ENCODE measurements at places on chromosomes 1 and 21. TPM values are rescaled to one million over a fixed set of nuclear protein-coding genes. Genes with fewer than 3 reads are reported as not detected.

Gene GNAI3
- total RNA-seq = 7.8 TPM

Gene B3GALT6
- total RNA-seq = 9.4 TPM

GRCh38 chr1:210412240-210412639 is 83.5 kb downstream of the HHAT start:
- peaks cover 4% of the 10 kb centered on the region for H3K4me1 ChIP-seq
- no peak overlapping the region for H3K27ac ChIP-seq
- H3K36me3 ChIP-seq = peaks cover 9% of the 10 kb centered on the region
- no peak for DNase-seq
- no peak overlapping the region for H3K4me3 ChIP-seq
- no peaks in the 10 kb centered on the region for H3K27me3 ChIP-seq

DNA sequence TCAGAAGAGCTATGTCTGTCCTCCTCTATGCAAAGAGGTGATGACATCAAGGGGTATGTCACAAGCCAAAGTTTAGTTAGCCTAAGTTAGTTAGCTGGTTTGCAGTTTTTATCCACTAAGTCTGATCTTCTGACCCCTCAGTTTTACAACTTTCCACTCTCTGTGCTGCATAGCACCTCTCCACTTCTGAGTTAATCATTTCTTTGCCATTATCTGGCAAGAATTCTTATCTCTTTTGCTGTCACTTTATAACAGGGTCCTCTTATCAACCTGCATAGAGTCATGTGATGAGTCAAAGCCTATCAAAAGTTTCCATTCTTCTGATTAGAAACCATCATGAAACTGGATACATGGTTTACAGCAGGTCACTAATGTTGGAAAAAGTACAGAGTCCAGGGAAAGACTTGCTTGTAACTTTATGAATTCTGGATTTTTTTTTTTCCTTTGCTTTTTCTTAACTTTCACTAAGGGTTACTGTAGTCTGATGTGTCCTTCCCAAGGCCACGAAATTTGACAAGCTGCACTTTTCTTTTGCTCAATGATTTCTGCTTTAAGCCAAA is at the start of gene NR5A2:
Gene NR5A2 (plus strand): TSS at position 447 of the 560 bp plus-strand sequence. CDS start 138 bp downstream, outside the sequence.
- DNase-seq = no peak
- H3K27me3 ChIP-seq = peaks cover 48% of the 10 kb centered on the region
- no peaks in the 10 kb centered on the region for H3K36me3 ChIP-seq
- H3K4me3 ChIP-seq = no peak within 1 kb of the TSS

- DNase-seq = no peak
- no peak overlapping the region for H3K4me3 ChIP-seq
- peaks cover 10% of the 10 kb centered on the region for H3K4me1 ChIP-seq
- no peaks in the 10 kb centered on the region for H3K36me3 ChIP-seq
- H3K27ac ChIP-seq = peak overlapping the region; percentile 62
Observed at GRCh38 chr1:64974288-64974825, 8.0 kb upstream of the JAK1 start.

DNA sequence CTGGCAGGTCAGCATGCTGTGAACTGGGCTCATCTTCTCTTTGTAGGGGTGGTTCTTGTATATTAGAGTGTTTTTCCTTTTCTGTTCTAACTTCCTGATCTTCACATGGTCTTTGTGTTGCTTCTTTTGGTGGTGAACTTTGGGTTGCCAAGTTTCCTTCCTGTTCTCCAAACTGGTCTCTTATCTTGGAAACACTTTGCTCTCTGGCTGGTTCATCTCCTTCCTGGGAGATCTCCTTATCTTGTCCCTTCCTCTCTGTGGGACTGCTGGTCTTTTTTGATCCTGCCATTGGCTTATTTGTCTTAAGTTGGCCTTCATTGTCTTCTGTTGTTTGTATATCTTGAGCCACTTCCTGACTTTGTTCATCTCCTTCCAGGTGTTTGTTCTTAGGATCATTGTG is 2.1 kb downstream of the TCHHL1 start:
- DNase-seq = no peak
- H3K4me3 ChIP-seq = no peak overlapping the region
- no peaks in the 10 kb centered on the region for H3K4me1 ChIP-seq
- H3K27ac ChIP-seq = no peak overlapping the region

DNA sequence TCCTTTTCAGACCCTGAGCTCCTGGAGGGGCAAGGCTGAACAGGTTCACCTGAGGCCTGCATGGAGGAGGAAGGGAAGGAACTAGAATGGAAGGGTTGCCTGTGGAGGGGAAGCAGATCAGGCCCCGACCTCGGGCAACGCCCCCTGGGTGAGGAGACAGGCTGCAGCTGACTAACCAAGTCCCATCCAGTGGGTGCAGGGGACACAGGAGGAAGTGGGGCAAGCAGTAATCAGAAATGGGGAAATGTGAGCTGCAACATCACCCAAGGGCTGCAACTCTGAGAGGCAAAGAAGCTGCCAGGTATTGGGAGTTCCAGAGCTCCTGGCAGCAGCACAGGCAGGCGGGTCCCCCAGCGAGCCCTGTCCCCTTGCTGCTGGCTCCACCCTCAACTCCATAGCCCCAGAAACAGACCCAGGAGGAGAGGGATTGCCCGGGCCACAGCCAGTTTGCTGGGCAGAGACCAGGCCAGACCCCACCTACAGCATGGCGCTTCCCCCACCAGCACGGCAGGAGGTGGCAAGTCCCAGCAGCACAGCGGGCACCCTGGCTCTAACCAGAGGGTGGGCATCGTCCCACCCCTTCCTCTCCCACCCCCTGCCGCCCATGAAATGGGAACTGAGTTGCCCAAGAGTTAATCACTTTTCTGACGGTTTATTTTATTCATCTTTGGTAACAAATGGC is 38.5 kb downstream of the MRPL37 start:
- no peaks in the 10 kb centered on the region for H3K27me3 ChIP-seq
- peaks cover 2% of the 10 kb centered on the region for H3K4me1 ChIP-seq
- no peak overlapping the region for H3K4me3 ChIP-seq
- no peak overlapping the region for H3K27ac ChIP-seq
- H3K36me3 ChIP-seq = peaks cover 2% of the 10 kb centered on the region
- DNase-seq = no peak

Gene UBE2G2
- 124 TPM for total RNA-seq

- peak overlapping the region; percentile 47 for H3K27ac ChIP-seq
- no peak for DNase-seq
- H3K4me1 ChIP-seq = peaks cover 27% of the 10 kb centered on the region
- peak overlapping the region; percentile 97 for H3K4me3 ChIP-seq
- peaks cover 2% of the 10 kb centered on the region for H3K36me3 ChIP-seq
- peaks cover 8% of the 10 kb centered on the region for H3K27me3 ChIP-seq
Observed at GRCh38 chr1:113391649-113392271, 1.4 kb downstream of the MAGI3 start.

Gene CITED4
- 23.6 TPM for total RNA-seq

DNA sequence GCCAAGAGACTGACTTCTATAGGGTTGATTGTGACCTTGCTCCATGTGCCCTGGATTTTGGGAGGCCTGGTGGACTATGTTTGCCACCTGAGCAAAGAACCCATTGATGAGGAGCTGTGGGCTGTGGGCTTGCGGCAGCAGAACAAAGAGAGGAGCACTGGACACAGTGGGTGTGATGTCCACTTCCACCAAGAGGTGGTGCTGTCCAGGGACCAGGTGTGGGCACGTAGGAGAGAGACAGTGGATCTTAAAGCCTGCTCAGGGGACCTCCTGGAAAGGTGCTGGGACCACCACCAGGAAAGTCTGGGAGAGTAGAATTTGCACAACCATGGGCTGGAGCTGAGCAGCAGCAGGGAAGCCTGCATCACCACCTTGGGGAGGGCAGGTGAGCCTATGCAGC is 106.7 kb upstream of the ETS2 start:
- no peak overlapping the region for H3K27ac ChIP-seq
- H3K4me1 ChIP-seq = no peaks in the 10 kb centered on the region
- H3K36me3 ChIP-seq = peaks cover 2% of the 10 kb centered on the region
- no peak overlapping the region for H3K4me3 ChIP-seq
- peaks cover 61% of the 10 kb centered on the region for H3K27me3 ChIP-seq
- DNase-seq = no peak

GRCh38 chr21:44521928-44522752 is 17.9 kb downstream of the KRTAP10-1 start:
- no peak for DNase-seq
- no peaks in the 10 kb centered on the region for H3K4me1 ChIP-seq
- peaks cover 4% of the 10 kb centered on the region for H3K27me3 ChIP-seq
- no peak overlapping the region for H3K27ac ChIP-seq
- no peaks in the 10 kb centered on the region for H3K36me3 ChIP-seq
- H3K4me3 ChIP-seq = no peak overlapping the region

Gene PLEKHA6
- 0.47 TPM for total RNA-seq

- no peak overlapping the region for H3K4me3 ChIP-seq
- no peaks in the 10 kb centered on the region for H3K36me3 ChIP-seq
- H3K27me3 ChIP-seq = no peaks in the 10 kb centered on the region
- H3K27ac ChIP-seq = no peak overlapping the region
- DNase-seq = no peak
Observed at GRCh38 chr1:57843760-57844159, 419.9 kb upstream of the DAB1 start.

GRCh38 chr1:93906480-93906879 is 2.8 kb downstream of the GCLM start:
- peaks cover 25% of the 10 kb centered on the region for H3K4me1 ChIP-seq
- H3K36me3 ChIP-seq = peaks cover 2% of the 10 kb centered on the region
- H3K27ac ChIP-seq = peak overlapping the region; percentile 49
- no peak for DNase-seq
- no peak overlapping the region for H3K4me3 ChIP-seq

DNA sequence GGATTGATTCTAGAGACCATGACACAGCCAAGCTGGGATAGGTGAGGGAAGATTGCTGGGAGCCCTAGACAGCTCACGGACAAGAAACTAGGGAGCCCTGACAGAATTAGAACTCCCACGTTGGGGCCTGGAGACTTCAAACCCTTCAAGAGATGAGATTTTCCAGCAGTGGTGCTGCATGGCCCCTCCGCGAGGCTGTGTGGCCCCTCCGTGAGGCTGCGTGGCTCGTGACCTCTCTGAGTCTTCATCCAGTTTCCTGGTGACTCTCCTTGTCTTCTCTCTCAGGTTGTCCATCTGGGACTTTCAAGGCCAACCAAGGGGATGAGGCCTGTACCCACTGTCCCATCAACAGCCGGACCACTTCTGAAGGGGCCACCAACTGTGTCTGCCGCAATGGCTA is 109.9 kb downstream of the LACTBL1 start:
- H3K36me3 ChIP-seq = no peaks in the 10 kb centered on the region
- no peak overlapping the region for H3K27ac ChIP-seq
- H3K4me1 ChIP-seq = peaks cover 3% of the 10 kb centered on the region
- no peak overlapping the region for H3K4me3 ChIP-seq
- peaks cover 26% of the 10 kb centered on the region for H3K27me3 ChIP-seq
- DNase-seq = no peak

Gene RXFP4
- total RNA-seq = not detected

- no peak for DNase-seq
- H3K27ac ChIP-seq = no peak overlapping the region
- no peak overlapping the region for H3K4me3 ChIP-seq
Observed at GRCh38 chr1:56359056-56359455, 220.3 kb downstream of the PLPP3 start.

DNA sequence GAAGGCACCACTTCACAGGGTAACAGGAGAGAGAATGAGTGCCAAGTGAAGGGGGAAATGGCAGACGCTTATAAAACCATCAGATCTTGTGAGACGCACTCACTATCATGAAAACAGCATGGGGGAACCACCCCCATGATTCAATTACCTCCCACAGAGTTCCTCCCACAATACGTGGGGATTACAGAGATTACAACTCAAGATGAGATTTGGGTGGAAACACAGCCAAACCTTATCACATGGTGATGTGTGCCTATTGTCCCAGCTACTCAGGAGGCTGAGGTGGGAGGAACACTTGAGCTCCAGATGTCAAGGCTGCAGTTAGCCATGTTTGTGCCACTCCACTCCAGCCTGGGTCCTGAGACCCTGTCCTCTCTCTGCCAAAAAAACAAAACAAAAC is 56.0 kb upstream of the DSCAM start:
- H3K27ac ChIP-seq = no peak overlapping the region
- peaks cover 7% of the 10 kb centered on the region for H3K27me3 ChIP-seq
- H3K36me3 ChIP-seq = no peaks in the 10 kb centered on the region
- no peak overlapping the region for H3K4me3 ChIP-seq
- DNase-seq = no peak
- H3K4me1 ChIP-seq = no peaks in the 10 kb centered on the region

GRCh38 chr1:7572654-7573152 is 198.4 kb upstream of the VAMP3 start:
- H3K36me3 ChIP-seq = no peaks in the 10 kb centered on the region
- DNase-seq = no peak
- peaks cover 13% of the 10 kb centered on the region for H3K27me3 ChIP-seq
- no peaks in the 10 kb centered on the region for H3K4me1 ChIP-seq

Gene SIM2
- not detected for total RNA-seq

Gene GRIK1
- not detected for total RNA-seq

GRCh38 chr1:46084553-46085451 is 47.6 kb downstream of the PIK3R3 start:
- peaks cover 6% of the 10 kb centered on the region for H3K27me3 ChIP-seq
- H3K4me1 ChIP-seq = peaks cover 2% of the 10 kb centered on the region
- no peak for DNase-seq
- H3K36me3 ChIP-seq = peaks cover 2% of the 10 kb centered on the region
- H3K4me3 ChIP-seq = no peak overlapping the region
- H3K27ac ChIP-seq = no peak overlapping the region

Gene KRTAP10-3
- total RNA-seq = not detected

DNA sequence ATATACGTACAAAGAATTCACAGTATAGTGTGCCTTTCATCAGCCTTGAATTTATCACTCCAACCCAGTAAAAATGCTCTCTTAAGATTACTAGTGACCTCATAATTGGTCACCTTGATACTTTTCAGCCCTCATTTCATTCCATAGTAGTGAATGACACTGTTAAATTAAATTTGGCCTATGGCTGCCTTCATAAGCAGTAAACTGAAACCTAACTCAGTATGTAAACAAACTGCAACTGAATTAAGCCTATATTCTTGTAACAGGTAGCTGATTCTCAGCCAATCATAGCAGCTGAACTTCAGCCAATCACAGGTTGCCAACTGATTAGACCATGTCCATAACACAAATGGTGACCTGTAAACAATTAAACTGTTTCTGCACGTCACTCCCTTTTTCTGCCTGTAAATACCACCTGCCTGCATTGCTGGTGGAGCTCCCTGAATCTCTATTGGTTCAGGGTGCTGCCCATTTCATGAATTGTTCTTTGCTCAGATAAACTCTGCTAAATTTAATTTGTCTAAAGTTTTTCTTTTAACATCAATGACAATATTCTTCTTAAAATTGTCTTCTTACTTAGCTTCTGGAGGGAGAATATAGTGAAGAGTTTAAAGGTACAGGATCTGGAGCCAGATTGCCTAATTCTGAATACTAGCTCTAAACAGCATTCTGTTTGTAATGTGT is 24.0 kb upstream of the CAMSAP2 start:
- peaks cover 4% of the 10 kb centered on the region for H3K36me3 ChIP-seq
- H3K27ac ChIP-seq = no peak overlapping the region
- no peak for DNase-seq

- no peak for DNase-seq
- no peak overlapping the region for H3K4me3 ChIP-seq
- no peaks in the 10 kb centered on the region for H3K27me3 ChIP-seq
- no peak overlapping the region for H3K27ac ChIP-seq
- H3K36me3 ChIP-seq = no peaks in the 10 kb centered on the region
Observed at GRCh38 chr1:95652423-95652965, 418.5 kb downstream of the RWDD3 start.

Data from T-helper 17 cell (primary cell).